ENCODE measurements at places on chromosomes 3 and 15.

- no peak for DNase-seq
Measured at GRCh38 chr15:42749266-42749665, 12.3 kb upstream of the CDAN1 start.

DNA sequence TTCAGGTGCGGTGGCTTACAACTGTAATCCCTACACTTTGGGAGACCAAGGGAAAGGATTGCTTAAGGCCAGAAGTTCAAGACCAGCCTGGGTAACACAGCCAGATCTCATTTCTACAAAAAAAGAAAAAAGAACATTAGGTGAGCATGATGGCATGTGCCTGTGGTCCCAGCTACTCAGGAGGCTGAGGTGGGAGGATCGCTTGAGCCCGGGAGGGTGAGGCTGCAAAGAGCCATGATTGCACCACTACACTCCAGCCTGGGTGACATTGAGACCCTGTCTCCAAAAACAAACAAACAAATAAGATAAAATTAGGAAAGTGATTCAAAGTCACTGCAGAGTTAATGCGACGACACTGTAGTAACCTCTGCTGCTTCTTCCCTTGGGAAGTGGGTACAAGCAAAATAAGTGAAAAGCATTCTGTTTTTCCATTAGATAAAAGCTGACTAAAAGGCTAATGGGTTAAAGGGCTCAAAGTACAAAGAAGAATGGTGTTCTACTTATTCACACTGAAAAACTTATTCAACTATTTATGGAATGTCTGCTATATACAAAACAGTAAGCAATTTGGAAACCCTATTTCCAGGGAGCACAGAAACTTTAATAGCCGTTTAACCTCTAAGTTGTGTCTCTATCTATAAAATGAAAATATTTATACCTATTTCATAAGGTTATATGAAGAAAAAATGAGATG is 8.0 kb upstream of the RPS27L start:
- DNase-seq = no peak

DNA sequence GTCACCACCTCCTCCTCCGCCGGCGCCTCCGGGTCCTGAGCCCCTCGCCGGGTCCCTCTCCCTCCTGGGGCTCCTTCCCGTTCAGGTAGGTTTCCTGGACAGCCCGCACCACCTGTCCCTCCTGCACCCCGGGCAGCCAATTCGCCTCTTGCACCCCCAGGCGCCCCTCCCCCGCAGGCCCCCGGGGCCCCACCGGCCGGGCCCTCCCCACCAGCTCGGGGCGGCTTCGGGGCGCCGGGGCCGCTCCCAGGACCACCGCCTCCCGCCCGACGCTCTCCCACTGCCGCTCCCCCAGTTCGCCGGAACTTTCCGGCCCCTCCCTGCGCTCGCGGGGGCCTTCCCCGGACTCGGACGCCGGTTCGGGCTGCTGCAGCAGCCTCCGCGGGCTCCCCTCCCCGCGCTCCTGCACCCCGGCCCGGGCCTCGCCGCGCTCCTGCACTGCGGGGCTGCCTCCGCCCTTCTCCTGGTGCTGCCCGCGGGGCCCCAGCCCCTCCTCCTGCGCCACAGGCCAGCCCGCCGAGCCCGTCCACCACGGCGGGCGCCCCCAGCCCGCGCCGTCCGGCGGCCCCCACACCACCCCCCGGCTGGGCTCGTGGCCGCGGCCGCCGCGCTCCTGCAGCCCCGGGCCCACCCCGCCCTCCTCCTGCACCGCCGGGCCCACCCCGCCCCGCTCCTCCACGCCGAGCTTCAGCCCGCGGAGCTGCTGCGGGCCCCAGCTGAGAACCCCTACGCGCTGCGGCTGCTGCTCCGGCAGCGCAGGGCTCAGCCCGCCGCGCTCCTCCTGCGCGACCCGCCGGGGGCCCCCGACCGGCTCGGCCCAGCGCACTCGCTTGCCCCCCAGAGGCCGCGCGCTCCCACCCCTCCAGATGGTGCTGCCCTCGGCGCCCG is 587 bp upstream of the TNK2 start:
- no peak for DNase-seq

GRCh38 chr3:139957844-139958243 is 22.9 kb downstream of the CLSTN2 start:
- no peak for DNase-seq

- DNase-seq = no peak
Measured at GRCh38 chr15:73335026-73335425, 33.7 kb downstream of the HCN4 start.

GRCh38 chr15:34331809-34332208 is 5.8 kb downstream of the SLC12A6 start:
- DNase-seq = no peak

DNA sequence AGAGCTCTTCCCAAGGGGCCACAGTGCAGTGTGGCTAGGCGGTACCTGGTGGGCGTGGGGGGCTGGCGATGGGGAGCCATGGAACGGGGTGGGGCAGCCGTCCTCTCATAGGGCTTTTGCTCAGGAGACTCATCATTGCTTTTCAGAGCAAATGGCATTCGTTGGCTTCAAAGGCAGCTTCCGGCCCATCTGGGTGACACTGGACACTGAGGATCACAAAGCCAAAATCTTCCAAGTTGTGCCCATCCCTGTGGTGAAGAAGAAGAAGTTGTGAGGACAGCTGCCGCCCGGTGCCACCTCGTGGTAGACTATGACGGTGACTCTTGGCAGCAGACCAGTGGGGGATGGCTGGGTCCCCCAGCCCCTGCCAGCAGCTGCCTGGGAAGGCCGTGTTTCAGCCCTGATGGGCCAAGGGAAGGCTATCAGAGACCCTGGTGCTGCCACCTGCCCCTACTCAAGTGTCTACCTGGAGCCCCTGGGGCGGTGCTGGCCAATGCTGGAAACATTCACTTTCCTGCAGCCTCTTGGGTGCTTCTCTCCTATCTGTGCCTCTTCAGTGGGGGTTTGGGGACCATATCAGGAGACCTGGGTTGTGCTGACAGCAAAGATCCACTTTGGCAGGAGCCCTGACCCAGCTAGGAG is 40.8 kb downstream of the MESD start:
- DNase-seq = no peak

DNA sequence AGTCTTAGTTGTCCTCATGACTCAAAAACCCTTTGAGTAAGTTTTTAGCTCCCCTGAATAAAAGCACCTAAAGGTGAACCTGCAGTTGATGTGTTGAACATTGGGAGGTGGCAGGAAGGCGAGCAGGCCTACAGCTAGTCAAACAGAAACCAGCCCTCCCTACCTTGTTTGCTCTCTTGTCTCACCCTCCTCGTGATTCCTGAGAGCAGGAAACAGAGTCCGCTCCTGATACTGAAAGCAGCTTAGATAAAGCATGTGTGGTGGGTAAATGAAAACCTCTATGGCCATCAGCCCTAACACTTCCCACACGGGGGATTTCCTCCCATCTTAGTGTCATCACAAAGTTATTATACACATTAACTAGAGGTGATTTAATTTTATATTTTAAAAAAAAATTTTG is 21.8 kb upstream of the CLDN18 start:
- DNase-seq = no peak

DNA sequence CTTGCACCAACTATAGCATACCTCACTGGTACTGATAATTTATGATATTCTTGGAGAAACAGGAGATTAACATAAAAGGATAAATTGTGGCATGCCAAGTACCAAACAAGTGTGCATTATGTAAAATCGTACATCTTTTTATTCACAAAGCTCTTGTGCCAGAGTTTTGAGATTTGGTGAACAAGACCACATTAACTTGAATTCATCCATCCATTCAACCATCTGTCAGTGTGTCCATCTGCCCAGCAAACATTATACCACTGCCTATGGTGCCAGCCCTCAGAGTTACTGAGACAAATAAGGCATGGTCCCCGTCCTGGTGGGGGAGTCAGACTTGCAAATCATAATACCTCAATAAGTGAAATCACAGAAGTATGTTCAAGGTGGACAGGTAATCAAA is 17.0 kb upstream of the NEO1 start:
- DNase-seq = no peak

DNA sequence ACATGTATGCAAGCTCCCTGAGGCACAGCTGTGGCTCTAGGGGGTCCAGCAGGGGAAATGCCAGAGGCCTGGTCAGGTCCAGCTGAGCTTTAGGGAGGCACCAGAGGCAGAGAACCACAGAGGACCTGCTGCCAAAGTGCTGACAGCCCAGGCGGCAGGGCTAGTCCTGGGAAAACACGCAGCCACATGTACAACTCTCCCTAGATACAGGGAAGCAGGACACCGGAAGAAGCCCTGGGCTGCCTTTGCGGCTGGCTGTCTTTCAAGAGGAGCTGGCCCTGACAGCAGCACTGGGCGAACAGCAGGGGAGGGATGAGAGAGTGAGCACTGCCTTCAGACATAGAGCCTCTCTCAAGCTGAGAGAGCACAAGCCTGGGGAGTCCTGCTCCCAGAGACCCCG is 40.7 kb downstream of the RFT1 start:
- no peak for DNase-seq

DNA sequence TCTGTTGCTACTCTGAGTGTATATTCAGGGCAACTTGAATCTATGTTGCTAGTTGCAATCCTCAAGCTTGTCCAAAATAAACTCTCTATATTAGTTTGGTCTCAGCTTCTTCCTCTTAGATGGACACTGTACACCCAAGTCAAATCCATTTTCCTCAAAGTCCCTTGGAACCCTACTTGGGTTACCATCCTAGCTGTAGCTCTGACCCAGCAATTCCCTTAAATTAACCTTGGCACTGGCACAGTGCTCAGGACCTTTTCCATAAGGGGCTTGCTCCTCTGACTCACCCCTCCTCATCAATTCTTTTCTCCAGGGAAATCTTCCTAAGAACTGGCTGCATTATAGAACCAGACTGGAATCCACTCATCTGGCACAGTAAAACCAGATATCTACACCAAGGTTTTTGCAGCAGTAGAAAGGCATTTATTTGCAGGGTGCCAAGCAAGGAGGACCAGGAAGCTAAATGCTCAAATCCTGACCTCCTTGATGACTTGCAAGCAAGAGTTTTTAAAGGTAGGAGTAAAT is 44.9 kb upstream of the B3GALNT1 start:
- no peak for DNase-seq

- no peak for DNase-seq
Measured at GRCh38 chr3:14534516-14535191, 5.5 kb downstream of the GRIP2 start.

GRCh38 chr15:41790169-41790568 is 15.9 kb downstream of the MAPKBP1 start:
- no peak for DNase-seq

- DNase-seq = no peak
Measured at GRCh38 chr15:100049483-100049882, 292.3 kb downstream of the ADAMTS17 start.

DNA sequence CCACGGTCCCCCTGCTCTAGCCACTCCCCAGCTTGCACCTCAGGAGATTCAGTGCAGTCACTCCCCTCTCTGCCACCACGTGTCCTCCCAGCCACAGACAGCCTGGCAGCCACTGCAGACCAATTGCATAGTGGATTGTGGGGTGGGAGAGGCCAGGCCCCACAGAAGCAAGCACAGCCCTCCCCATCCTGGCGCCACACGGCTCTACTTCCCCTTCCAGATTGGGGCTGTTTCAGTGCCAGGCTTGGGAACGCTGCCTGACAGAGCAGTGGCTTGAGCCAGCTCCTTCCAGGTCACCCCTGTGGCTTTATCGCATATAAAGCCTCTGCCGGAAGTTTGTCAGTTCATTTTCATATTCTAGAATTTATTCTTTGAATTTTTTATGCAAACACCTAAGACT is 90.7 kb downstream of the TMEM266 start:
- no peak for DNase-seq

GRCh38 chr3:134622806-134623365 is 27.9 kb downstream of the KY start:
- no peak for DNase-seq

- no peak for DNase-seq
Measured at GRCh38 chr3:106125321-106125720, 256.5 kb upstream of the CBLB start.

DNA sequence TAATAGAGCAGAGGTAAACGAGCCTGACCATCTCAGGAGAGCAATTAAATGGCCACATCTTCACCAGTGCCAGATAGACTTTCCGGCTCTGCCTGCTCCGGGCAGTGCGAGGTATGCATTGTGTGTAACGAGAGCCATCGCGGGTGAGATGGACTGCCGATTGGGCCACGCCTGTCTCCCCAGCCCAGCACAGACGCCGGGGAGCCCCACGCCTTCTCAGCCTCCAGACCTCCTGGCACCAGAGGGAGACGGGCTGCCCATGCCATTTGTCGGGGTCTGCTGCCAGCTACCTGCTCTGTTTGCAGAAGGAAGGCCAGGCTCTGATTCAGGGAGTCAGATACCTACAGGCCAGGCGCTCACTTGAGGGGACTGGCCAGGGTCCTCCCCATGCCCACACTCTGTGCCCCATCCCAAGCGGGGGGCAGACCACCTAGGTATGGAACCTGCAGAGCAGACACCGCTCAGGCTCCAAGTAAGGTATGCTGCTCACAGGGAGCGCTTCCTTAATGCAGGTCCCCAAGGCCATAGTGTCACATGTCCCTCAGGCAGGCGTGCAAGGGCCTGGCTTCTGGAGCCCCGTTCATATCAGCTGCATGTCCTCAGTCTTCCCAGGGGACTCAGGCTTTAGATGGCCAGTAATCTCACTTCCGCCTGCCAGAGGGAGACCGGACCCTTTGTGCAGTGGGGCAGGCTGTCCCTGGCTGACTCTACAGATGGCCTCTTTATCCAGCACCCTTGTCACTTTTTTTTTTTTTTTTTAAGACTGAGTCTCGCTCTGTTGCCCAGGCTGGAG is 62.2 kb downstream of the DNAJB8 start:
- no peak for DNase-seq
